Lung microvascular endothelial cell (primary cell): ENCODE measurements at places on chromosomes 1 and 21. TPM values are rescaled to one million over a fixed set of nuclear protein-coding genes. Genes with fewer than 3 reads are reported as not detected.

CRYAA gene
- not detected in 2 replicates for total RNA-seq

GRCh38 chr21:43958364-43959158 lies 53.5 kb upstream of the TRAPPC10 start:
- no peak for DNase-seq

DNA sequence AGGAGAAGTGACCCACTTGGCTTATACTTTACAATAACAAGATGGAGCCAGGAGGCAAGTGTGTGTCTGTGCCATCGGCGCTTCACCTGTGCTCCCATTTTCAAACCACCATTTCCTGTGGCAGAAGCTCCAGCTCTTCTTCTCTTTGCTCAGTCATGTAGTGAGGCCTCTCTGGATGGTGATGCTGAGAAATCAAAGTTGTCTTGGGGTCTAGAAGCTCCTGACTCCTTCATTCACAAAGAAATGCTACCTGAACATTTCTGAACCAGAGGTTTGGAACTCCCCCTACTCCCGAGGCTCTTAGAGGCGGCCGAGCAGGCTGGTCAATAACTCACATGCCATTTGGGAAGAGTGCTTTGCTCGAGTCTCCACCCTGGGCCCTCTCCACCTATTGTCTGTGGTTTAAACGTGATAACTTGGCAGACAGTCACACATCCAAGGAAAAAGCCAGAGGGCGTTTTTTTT lies 18.0 kb downstream of the SLAMF1 start:
- no peak for DNase-seq

DNA sequence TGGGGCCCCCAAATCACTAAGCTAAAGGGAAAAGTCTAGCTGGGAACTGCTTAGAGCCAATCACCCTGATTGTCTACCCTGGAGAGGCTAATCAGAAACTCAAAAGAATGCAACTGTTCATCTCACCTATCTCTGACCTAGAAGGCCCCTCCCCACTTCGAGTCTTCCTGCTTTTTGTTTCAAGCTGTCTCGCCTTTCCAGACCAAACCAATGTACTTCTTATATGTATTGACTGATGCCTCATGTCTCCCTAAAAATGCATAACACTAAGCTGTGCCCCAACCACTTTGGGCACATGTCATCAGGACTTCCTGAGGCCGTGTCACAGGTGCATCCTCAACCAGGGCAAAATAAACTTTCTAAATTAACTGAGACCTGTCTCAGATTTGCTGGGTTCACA lies 209.5 kb downstream of the APP start:
- DNase-seq = peak; percentile 54

- no peak for DNase-seq
Measured at GRCh38 chr1:86503406-86504136, 34.8 kb downstream of the CLCA1 start.

GRCh38 chr1:71823708-71824305 lies 458.5 kb downstream of the NEGR1 start:
- DNase-seq = no peak

AMY1C gene
- total RNA-seq = not detected in 2 replicates

DNA sequence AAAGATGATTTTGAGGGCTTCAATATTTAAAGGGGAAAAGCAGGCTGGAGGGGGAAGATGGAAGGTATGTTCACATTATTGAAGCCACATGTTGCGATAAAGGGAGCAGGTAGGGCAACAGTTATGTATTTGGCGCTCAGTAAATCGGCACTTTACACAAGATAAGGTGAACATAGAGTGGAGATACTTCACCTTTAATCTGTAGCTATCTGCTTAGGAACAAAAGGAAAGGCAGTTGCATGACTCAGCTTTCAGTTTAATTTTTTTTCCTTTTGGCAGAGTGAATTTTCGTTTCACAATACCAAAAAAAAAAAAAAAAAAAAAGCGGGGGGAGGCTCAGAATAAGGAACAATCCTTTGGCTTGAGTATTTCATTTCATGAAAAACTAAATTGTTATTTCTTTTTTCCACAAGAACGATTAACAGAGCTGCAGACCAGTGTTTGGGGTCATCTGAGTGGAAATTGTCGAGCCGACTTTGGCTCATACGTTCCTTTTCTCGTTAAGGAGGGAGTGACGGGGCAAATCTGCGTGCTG lies 1.1 kb upstream of the COQ8A start:
- DNase-seq = peak; percentile 56

- DNase-seq = no peak
Measured at GRCh38 chr21:31473685-31474345, 129.8 kb upstream of the TIAM1 start.

GRCh38 chr1:181318858-181319235 lies 164.5 kb upstream of the CACNA1E start:
- DNase-seq = no peak

RPRD2 gene
- total RNA-seq = 6.3 and 7.9 TPM in 2 replicates

GRCh38 chr1:29830916-29831315 lies 594.6 kb downstream of the PTPRU start:
- no peak for DNase-seq

MAP3K6 gene
- 2.0 and 3.9 TPM in 2 replicates for total RNA-seq

DNA sequence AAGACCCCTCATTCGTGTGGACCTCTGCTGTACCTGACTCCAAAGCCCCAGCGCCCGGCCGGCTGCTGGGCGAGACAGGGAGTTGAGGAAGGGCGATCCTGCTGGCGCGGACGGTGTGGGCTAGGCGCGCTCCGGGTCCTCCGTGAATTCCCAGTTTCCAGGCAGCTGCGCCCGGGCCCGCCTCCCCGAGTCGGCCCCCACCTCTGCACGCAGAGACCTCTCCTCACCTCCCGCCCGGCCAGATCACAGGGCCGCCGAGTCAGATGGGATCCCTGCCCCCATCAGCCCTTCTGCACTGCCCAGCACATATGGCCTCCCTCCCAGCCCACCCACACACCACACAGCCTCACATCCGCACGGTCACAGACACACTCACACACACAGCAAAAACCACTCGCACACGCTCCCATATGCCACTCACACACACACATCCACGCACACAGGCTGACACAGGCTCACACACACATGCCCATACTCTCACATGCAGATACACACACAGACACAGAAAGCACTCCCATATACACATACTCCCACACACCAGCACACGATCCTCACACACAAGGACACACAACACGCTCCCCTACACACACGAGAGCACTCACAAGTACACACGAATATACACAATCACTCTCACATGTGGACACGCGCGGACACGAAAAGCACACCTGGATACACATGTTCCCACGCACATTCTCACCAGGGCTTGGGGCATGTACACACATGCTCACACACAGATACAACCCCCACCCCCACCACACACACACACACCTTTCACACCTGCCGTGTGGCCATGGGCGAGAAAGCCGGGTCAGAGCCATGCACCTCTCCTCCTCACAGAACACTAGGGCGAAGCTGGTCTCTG lies 7.2 kb upstream of the GUCA2B start:
- no peak for DNase-seq

GRCh38 chr1:161020509-161021164 lies at the start of gene F11R:
Gene F11R, minus strand, starts transcription at chr1:161021152. Its CDS starts 79 bp downstream, at chr1:161021073.
- DNase-seq = peak; percentile 78

GRCh38 chr1:164830628-164831027 lies 271.6 kb downstream of the PBX1 start:
- no peak for DNase-seq

DNA sequence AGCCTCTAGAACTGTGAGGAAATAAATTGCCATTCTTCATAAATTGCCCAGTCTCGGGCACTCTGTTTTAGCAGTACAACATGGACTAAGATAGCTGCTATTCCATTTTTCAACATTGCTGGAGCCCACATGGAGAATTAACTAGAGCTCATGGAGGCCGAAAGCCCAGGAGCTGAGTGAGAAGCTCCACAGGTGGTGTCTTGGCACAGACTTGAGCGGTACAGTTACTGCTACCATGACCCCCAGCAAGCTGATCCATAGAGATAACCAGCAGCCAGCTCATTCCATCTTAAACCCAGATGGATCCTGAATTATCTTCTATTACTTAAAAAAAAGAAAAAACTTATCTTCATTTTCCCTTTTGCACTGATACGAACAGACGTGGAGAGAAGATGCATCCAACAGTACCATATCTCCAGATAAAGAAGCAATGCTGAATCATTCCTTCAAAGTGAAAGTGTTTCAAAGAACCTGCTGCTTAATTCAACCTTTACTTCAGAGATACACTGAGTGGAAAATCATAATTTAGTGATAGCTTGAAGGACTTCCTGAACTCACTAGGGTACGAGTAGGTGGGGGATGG lies 115.1 kb downstream of the SETD4 start:
- DNase-seq = no peak

GRCh38 chr1:52634111-52634510 lies 1.1 kb downstream of the SHISAL2A start:
- DNase-seq = no peak

- no peak for DNase-seq
Measured at GRCh38 chr1:47635597-47635996, 197.8 kb downstream of the FOXD2 start.

- DNase-seq = no peak
Measured at GRCh38 chr1:88036345-88037014, 647.6 kb upstream of the PKN2 start.

DNA sequence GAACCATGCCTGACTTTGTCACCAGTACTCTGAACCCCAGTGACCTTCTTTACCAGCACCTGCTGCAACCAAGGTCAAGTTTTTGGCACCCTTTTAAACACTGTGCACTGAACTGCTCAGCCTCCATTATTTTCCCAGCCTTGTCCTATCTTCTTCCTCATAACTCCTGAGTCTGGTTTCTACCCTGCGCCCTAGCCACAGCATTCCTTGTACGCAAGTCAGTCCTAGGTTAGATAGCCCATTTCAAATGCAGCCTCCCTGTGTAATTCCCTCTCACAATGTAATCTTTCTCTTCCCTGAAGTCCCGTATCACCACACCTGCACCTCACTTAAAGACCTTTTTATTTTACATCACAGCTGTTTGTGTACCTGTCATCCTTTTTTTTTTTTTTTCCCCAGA lies 37.2 kb downstream of the DNTTIP2 start:
- DNase-seq = no peak

GRCh38 chr1:17187051-17187450 lies 17.9 kb upstream of the PADI1 start:
- no peak for DNase-seq

ALPL gene
- 0.22 TPM in 1 of 2 replicates, not detected in the other for total RNA-seq

DNA sequence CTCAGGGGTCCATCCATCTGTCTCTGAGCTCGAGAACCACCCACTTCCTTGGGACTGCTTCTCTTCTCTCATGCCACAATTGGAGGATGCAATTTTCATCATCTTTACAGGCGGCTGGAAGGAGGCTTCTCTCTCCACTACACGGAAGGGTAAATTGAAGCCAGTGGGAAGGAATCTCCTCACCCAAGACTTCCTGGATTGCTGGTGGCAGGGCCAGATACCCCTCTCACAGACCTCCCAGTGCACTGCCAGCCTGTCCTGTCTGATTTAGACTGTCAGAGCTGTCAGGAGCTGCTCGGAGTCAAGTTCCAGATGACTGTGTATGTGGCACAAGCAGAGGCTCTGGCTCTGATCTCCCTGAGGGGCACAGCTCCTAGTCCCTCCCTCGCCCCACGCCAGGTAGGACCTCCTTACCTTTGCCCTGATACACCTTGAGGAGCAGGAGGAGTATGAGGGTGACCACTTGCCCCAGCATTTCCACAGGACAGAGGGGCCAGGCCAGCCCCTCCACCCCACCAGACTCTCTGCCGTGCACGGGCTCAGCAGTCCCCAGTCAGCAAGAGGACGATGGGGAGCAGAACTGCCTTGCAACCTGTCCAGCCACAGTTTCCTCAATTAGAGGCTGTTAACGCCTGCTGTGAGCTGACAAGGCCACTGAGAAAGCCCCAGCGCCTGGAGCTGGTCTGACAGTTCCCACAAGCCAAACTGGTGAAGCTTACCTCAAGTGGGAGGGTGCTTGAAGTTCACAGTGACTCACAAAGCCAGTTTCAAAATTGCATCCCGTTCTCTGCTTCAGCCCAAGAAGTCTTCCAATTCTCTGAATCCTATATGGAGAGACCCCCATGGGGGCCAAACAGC lies at the start of gene CD244:
TSS of gene CD244 (minus strand) at position 685 of the 858 bp plus-strand sequence. CDS start at position 475, 210 bp downstream.
- no peak for DNase-seq

GRCh38 chr1:77412820-77413530 lies 131.2 kb downstream of the AK5 start:
- DNase-seq = no peak

CFHR5 gene
- not detected in 2 replicates for total RNA-seq

GRCh38 chr1:45809761-45810160 lies 6.3 kb downstream of the MAST2 start:
- peak; percentile 17 for DNase-seq

GRCh38 chr1:30680879-30681278 lies 42.5 kb downstream of the MATN1 start:
- no peak for DNase-seq

DNA sequence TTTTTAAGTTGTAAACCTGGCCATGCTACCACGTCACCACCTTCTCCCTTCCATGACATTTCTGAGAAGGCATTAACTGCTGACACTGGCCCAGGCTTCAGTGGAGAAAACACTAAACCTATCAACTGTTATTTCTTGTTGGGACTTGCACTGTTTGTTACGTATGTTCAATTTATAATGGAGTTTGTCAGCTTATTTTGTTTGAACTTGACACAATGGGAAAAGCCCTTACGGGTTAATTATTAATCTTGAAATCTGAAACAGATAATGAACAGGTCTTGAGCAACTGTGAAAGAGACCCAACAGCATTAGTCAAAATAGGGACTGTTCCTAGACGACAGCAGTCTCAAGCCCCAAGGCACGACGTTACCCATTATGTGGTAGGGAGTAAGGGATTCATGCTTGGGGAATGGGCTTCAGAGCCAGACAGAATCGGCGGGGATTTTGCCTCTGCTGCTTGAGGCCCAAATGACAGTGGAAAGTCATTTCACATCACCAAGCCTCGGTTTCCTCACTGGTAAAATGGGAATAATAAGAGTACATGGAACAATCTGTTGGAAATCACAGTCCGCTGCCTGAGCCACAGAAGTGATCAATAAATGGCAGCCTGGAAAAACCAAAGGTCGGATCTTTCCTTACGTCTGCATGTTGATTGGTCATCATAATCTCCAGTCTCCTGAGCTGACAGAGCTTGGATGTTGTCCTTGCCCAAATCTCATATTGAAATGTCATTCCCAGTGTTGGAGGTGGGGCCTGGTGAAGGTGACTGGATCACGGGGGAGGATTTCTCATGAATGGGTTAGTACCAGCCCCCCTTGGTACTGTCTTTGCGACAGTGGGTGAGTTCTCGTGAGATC lies 44.5 kb downstream of the TIAM1 start:
- no peak for DNase-seq

AKR7A3 gene
- under 0.01 and 0.22 TPM in 2 replicates for total RNA-seq

GRCh38 chr1:4001461-4001860 lies 101.4 kb upstream of the C1orf174 start:
- DNase-seq = no peak

OR2T29 gene
- not detected in 2 replicates for total RNA-seq

LY9 gene
- total RNA-seq = not detected in 2 replicates

DNA sequence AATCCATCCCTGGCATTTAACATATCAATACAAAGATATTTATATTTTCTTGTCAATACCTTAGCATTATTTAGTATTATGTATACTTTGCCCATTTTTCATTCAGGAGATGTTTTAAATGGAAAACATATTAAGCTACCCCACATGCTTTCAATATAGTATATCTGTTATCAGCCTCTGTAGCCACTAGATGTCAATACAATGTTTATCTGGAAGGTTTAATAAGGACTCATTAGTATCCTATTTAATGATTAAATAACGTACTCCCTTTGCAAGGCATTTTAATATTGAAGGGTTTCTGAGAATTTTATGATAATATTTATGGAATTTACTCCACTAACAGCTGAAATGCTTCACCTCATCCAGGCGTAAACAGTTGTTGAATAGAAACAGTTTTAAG lies 329.5 kb upstream of the ADGRL2 start:
- no peak for DNase-seq

NGF gene
- total RNA-seq = under 0.01 and 0.22 TPM in 2 replicates

- no peak for DNase-seq
Measured at GRCh38 chr1:29964718-29965533, 728.6 kb downstream of the PTPRU start.

ZFYVE9 gene
- total RNA-seq = 23.5 and 36.7 TPM in 2 replicates
